ENCODE measurements at places on chromosomes 3 and 15.
A peak's percentile ranks its signal among the peaks of the same experiment; 100 is the strongest.

DNA sequence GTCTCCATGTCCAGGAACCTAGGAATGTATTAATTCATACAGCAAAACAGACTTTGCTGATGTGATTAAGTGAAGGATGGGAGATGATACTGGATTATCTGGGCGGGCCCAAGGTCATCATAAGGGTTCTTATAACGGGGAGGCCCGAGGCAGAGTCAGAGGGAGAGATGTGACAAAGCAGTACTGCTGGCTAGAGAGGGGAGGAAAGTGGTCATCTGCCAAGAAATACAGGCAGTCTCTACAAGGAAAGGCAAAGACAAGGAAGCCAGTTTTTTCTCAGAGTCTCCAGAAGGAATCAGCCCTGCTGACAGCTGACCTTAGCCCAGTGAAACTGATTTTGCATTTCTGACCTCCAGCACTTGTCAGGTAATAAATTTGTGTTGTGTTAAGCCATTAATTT lies 66.2 kb upstream of the CORO2B start:
- DNase-seq = no peak

GRCh38 chr3:24773798-24774197 lies 279.1 kb upstream of the THRB start:
- peak; percentile 43 for DNase-seq

DNA sequence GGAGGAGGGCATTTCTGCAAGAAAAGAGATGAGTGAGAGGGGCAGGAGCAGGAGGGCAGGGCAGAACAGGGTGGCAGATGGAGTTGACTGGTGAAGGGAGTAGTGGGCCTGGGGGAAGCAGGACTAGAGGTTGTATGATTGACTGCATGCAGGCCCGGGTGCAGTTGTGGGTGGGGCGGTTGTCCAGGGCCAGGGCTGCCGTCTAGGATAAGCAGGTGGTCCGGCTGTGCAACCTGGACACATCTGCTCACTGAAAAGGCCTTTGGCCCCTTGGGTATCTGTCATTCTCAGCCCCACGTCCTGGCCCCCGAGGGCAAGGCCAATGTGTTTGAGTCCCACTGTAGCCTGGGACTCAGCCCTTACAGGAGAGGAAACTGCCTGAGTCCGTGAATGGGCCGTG lies 25.4 kb downstream of the ALS2CL start:
- no peak for DNase-seq

- no peak for DNase-seq
These were observed 4.1 kb downstream of the GAP43 start for GRCh38 chr3:115627180-115628074.

GRCh38 chr3:197465197-197465995 lies 90.4 kb downstream of the BDH1 start:
- no peak for DNase-seq

DNA sequence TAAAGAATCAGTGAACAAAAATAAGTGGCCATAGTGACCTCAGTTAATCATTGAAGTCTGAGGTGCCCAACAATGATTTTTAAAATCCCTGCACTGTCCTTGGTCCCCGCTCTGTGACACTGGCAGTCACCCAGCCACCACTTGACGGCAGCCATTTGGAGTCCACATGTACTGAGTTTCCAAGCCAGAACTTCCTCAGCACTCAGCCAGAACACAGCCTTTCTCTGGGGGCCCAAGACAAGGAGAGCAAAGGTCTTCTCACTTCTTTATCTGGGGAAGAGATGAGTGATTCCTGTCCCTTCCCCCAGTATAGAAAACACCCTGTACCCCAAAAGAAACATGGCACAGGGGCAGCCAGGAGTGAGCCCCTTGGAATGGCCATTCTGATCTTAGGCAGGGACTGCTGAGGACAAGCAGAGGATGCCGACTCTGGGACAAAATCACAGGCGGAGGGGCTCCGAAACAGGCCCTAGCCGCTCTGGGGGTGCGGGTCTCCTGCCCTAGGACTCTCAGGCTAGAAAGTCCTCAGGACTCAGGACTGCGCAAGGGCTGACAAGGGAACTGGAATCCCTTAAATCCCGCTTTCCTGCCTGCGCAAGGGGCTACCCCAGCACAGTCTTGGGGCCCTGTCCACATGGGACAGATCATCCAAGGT lies 12.8 kb downstream of the PAK6 start:
- DNase-seq = no peak

DNA sequence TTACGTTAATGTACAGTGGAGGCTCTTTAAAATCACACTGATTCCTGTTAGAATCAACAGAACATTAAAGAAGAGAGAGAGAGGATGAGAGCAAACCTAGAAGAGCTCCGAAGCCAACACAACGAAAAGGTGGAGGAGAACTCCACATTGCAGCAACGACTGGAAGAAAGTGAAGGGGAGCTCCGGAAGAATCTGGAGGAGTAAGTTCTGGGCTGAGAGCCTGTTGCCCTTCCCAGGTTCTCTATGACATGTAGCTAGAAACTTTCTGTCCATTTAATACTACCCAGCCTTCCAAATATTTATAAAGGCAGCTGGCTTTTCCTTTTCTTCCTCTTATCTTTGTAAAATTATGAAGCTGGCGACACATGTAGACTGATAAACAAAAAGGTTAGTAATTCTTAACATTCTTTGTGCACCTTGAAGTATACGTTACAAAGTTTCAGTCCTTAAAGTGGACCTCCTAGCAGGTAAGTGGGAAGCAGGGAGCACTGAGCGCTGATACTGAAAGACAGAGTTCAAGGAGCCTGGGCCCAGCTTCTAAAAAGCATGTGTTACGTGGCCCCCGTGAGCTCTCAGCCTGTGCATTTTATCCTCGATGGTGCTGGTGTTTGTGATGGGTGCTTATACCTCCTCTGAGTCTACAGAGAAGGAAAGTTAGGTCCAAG lies 75.9 kb downstream of the CGNL1 start:
- DNase-seq = no peak

DNA sequence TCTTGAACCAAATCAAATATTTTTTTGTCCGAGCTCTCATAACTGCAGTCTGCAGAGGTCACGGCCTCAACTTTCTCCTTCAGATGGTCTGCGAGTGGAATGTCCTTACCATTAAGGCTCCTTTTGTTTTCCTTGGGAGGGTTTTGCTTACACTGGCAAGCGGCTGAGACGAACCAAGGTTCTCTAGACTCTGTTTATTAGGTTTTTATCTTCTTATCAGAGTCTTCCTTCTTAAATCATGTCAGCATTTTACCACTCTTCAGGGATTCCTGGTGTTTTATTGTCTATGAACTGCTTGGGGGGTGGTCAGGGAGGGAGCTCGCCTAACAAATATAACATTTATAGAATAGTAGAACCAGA lies 773.7 kb upstream of the NR2F2 start:
- no peak for DNase-seq

- no peak for DNase-seq
These were observed 40.8 kb downstream of the TM4SF18 start for GRCh38 chr3:149292666-149293065.

DNA sequence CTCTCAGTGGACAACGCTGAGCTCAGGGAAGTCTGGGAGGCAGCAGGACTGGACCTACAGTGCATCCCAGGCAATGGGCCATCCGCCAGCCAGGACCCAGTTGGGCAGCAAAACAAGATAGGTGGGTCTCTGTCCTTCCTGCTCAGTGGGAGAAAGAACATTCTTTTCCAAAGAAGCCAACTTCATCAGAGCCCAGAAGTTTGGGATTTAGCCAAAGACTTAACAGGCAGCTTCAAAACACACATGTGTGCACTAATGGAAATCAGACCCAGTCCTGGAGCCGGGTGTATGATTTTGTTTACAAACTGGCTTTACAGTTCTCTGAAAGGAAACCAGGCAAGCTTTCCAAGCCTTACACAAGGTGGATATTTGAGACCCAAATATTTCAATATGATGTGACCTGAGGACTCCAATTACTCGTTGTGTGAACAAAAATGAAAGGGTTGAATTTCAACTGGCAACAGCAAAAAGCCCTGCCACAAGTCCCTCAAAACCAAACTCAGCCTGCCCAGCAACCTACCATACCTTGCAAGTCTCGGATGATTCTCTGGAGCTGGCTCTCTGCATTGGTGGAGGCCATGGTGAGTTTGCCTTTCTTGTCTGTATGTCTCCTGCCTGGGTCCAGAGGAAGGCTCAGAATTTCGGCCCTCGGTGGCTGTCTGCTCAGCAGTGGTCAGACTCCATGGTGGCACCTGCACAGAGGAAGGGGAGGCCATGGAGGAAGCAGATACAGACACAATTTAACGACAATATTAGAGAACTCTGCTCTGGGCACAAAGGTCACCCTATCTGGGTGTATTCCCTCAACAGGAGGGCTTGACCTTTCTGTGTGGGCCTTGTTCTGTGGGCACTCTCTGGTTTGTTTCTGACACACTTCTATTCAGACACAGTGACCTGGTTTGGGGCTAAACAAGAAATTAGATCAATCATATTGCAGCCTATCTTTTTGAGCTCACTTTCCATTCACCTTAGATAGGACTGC lies 11.0 kb downstream of the FYCO1 start:
- peak; percentile 72 for DNase-seq

GRCh38 chr3:132519914-132520313 lies 77.2 kb upstream of the ACKR4 start:
- DNase-seq = no peak
